Stimulated activated CD4-positive, alpha-beta T cell treated with anti-CD3 and anti-CD28 coated beads, TNF-alpha, amount 100 ng/mL, for 4 hours (primary cell): ENCODE measurements at places on chromosomes 7 and 10.

GRCh38 chr10:28788252-28788651 lies 110.9 kb downstream of the BAMBI start:
- no peak for DNase-seq

DNA sequence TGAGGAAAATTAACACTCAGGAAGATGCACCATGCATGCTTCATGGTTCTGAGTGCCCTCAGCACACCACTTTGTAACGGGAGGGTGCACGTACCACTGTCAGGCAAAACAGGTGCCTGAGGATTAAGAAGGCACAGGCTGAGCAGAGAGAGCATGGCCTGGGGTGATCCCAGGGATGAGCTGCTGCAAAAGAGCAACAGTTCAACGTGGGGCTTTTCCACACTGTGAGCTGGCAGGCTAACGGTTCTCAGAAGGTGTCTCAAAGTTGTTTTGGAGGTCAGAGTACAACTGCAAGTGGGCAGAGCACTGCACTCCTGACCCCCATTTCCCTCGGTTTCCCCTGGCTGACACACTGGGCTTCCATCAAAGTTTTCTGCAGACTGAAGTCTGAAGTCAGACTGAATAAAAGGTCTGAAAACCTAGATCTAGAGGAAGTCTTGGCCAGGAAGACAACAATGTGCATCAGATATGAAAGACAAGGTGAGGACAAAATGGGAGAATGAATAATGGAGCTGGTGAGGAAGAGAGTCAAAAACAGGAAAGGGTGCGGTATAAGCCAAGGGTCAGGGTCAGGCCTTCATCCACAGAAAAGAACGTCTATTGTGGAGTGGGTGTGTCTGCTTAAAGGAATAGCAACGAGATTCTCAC lies 20.5 kb downstream of the ZNF438 start:
- DNase-seq: no peak

DNA sequence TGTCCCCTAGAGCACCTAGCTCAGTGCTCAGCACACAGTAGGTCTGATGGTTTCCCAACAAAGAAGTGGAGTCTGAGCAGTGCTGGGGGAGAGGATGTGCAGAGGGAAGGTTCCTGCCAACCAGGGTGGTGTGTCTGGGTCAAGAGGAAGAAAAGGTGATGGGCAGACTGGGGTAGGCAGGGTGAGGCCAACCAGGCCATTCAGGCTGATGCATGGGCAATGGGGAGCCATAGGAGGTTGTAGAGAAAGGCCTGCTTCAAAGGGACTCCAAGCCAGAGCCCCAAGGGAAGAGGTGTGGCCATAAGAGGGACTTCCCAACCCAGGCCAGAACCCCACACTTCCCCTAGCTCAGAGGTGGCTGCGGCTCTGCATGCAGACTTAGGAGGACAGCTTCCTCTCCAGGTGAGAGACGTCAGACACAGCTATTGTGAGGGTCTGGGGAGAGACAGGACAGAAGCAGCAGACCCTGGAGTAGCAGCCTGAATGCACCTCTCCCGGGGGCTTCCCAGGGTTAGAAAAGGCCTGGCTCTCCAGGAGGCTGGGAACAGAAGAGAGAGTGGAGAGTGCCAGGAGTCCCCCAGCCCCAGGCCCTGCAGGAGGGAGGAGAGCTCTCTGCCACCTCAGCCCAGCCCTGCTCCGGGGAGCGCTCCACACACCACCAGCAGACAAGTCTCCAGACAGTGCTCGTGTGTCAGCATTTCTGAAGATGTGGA lies 87.4 kb upstream of the ZMIZ1 start:
- DNase-seq: no peak

DNA sequence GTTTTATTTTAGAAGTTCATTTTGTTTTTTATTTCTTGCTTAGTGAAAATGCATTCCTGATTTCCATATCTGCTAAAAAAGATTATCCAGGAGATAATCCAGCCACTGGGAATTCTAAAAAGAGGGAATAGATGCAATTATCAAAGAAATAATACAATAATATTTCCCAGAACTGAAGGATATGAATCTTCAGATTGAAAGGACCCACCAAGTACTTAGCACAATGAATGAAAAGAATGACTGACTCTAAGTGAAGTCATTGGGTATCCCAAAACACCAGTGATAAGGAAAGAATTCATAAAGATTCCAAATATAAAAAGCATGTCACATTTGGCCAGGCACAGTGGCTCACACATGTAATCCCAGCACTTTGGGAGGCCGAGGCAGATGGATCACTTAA lies 79.3 kb downstream of the REEP3 start:
- no peak for DNase-seq

- DNase-seq: no peak
Measured at GRCh38 chr10:119614686-119615085, 17.9 kb upstream of the TIAL1 start.

DNA sequence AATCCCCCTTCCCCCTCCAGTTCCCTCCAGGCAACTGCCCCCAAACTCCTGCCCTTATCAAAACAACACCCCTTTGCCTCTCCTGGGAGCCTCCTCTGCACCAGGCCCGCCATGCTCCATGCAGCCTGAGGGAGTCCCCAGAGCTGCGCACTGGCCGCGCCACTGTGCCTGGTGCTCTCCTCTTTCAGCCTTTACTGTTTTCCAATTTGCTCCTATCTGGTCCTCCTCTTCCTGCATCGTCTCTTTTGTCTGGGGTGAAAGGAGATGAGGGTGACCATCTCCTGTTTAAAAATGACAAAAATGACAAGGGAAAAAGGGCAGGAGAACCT lies 165.8 kb upstream of the ADCY1 start:
- DNase-seq: no peak

DNA sequence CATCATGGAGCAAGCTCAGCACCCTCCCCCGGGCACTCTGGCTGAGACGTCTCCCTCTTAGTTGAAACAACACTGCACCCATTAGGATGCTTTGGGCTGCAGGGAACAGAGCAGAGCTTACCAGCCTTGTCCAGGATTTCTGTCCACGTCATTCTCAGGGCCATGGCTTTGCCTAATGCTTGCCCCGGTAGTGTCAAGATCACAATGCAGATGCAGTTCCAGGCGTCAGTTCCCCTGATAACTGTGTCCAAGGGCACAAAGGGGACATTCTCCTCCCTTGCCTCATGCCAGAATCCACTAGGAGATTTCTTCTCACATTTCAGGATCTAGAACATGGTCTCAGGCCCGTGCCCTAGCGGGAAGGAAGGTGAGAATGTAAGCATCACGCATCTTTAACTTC lies 17.2 kb upstream of the GRB10 start:
- no peak for DNase-seq

GRCh38 chr7:129458171-129458570 lies 23.9 kb downstream of the STRIP2 start:
- no peak for DNase-seq

GRCh38 chr10:64219271-64220025 lies 698.2 kb downstream of the REEP3 start:
- DNase-seq: no peak

DNA sequence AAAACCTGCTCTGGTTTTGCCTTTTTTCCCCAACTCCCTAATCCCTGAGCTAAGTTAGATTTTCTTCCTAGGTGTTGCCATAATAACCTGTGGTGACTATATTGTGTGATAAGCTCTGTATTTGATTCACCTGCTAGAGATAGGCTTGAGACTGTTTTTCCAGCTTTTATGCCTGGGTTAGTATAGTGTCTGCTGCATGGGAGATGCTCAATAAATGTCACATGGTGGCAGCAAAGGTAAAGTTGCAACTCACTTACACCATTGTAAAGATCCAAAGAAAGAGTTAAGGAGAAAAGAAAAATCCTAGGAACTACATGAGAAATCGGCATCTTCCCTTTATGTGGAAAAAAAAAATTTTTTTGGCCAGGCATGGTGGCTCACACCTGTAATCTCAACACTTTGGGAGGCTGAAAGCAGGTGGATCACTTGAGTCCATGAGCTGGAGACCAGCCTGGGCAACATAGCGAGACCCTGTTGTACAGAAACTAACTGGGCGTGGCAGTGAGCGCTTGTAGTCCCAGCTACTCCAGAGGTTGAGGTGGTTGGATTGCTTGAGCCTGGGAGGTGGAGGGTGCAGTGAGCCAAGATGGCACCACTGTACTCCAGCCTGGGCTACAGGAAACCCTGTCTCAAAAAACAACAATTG lies 3.7 kb downstream of the CCNJ start:
- no peak for DNase-seq

GRCh38 chr7:53446170-53446569 lies 410.7 kb downstream of the POM121L12 start:
- no peak for DNase-seq

GRCh38 chr7:67413670-67414069 lies 417.0 kb downstream of the TYW1 start:
- no peak for DNase-seq

DNA sequence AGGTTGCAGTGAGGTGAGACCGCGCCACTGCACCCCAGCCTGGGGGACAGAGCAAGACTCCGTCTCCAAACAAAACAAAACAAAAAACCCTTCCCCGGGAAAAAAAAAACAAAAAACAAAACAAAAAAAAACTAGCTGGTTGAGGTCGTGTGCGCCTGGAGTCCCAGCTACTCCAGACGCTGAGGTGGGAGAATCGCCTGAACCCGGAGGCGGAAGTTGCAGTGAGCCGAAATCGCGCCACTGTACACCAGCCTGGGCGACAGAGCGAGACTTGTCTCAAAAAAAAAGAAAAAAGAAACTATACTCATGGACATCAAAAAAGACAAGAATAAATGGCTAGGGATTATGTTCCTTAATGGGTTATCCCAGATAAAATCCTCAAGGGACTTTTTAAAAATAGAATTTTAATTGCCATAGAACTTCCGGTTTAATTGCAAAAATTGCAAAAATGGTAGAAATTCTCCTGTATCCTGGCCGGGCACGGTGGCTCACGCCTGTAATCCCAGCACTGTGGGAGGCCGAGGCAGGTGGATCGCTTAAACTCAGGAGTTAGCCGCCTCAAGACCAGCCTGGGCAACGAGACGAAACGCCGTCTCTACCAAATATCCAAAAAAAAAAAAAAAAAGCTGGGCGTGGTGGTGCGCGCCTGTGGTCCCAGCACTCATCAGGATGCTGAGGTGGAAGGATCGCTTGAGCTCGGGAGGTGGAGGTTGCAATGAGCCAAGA lies 37.8 kb downstream of the KLHDC10 start:
- no peak for DNase-seq

DNA sequence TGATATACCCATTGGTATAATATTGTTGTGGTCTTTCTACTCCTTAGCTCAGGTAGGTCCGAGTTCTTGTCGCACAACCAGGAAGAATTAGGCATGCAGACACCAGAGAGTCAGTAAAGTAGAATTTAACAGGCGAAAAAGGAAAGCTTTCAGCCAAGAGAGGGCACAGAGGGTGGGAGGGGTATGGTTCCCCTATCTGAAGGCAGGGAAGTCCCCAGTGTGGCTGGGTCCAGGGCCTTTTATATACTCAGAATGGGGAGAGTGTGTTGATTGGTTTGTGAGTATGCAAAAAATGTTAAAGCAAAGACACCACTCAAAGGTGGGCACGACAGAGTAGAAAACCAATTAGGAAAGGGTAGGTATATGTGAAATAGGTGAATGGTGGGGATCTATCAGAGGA lies 53.9 kb downstream of the IMMP2L start:
- no peak for DNase-seq

- no peak for DNase-seq
Measured at GRCh38 chr7:151225948-151226510, 976 bp downstream of the ABCF2 start.

DNA sequence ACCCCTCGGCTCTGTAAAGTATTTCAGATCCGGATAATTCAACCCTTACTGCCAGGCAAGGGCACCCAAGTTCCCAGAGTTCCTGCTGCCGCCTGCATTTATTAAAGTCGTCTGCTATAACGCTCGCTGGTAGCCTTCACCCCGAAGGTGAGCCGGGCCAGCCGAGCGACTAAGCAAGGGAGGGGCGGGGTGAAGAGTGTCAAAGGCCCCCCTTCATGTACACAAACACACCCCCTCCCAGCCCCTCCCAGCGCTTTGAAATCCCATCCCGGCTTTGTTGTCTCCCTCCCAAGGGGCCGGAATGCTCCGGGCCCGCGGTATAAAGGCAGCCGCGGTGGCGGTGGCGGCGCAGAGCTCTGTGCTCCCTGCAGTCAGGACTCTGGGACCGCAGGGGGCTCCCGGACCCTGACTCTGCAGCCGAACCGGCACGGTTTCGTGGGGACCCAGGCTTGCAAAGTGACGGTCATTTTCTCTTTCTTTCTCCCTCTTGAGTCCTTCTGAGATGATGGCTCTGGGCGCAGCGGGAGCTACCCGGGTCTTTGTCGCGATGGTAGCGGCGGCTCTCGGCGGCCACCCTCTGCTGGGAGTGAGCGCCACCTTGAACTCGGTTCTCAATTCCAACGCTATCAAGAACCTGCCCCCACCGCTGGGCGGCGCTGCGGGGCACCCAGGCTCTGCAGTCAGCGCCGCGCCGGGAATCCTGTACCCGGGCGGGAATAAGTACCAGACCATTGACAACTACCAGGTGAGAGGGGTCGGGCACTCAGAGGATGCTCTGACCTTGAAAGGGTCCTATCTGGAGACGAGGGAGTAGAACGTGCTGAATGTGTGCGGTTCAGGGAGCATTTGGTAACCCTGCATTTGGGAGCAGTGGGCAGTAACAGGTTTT lies at the start of gene DKK1:
Gene DKK1, plus strand, starts transcription at position 349 of the 889 bp plus-strand sequence. Its CDS starts 154 bp downstream, at position 503.
- no peak for DNase-seq

- DNase-seq: no peak
Measured at GRCh38 chr10:91549262-91549661, 83.6 kb downstream of the PPP1R3C start.

DNA sequence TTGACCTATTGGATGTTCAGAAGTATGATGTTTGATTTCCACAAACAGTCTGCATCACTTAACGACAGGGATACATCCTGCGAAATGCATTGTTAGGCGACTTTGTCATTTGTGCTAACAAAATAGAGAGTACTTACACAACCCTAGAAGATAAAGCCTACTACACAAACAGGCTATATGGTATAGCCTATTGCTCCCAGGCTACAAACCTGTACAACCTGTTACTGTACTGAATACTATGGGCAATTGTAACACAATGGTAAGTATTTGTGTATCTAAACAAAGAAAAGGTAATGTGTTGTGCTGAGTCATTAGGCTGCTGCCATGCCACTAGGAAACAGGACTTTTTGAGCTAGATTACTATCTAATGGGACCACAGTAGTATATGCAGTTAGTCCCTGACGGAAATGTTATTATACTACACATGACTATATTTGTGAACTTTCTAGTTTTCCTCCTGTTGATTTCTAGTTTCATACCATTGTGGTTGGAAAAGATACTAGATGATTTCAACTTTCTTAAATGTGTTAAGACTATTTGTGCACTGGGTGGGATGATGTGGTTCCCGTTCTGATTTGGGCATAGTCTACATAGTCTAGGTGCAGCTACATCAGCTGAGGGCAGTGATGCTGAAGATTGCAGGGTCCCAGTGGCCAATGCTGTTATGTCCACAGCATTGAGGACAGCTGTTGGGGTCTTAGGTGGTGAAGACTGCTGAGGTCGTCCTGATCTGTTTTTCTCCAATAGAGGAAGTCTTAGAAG lies 161.7 kb downstream of the HTR7 start:
- DNase-seq: no peak
